ENCODE measurements at places on chromosomes 11 and 22.
A peak's percentile ranks its signal among the peaks of the same experiment; 100 is the strongest.

GRCh38 chr11:65436412-65437032 lies 13.9 kb downstream of the NEAT1 start:
- DNase-seq: peak; percentile 33

DNA sequence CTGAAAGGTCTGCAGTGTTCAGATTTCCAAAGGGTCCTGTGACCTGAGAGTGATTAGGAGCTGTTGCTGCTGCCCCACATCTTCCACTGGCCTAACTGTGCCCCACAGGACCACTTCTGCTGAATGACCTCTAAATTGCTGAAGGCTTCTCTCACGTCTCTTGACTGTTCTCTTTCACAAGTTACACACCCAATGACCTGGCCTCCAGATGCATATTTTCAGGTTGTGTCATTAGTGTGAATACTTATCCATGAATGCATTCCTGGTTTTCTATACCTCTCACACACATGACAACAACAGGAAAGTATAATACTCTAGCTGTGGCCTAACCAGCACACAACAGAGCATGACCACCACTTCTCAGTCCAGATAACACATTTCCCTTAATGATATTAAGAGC lies 15.4 kb downstream of the PRR14L start:
- DNase-seq: peak; percentile 85

DNA sequence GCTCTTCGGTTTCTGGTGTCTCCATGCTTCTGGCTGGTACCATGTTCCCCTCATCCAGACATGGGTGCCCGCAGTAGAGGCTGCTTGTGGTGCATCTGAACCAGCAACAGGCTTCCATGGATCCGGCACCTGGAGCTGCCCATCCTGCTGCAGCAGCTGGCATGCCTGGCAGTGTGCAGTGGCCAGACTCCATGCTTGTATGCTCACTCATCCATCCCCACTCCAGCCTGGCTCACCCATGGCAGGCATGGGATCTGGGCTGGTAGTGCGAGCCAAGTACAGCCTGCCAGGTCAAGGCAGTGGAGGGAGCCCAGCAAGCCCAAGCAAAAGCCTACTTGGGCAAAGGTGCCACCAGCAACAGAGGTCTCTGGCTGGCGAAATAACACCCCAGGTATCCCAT lies 6.2 kb upstream of the OR5W2 start:
- DNase-seq: no peak

DNA sequence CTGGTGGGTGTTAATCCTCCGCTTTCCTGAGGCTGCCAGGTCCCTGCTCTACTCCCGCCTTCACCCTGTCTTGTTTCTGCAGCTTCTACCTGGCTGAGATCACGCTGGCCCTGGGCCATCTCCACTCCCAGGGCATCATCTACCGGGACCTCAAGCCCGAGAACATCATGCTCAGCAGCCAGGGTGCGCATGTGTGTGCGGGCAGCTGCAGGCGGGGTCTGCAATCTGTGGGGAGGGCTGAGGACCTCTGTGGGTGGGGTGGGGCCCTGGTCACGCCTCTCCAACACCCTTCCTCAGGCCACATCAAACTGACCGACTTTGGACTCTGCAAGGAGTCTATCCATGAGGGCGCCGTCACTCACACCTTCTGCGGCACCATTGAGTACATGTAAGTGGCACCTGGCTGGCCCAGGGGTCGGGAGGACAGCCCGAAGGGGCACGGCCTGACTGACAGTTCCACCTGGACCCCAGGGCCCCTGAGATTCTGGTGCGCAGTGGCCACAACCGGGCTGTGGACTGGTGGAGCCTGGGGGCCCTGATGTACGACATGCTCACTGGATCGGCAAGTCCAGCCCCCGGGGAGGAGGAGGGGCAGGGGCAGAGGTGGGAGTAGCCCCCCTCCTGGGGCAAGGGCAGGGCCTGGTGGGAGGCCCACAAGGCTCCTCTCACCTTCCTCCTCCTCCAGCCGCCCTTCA lies 4.5 kb downstream of the RPS6KB2 start:
- no peak for DNase-seq

GRCh38 chr11:129458756-129459535 lies 83.3 kb downstream of the BARX2 start:
- DNase-seq: no peak

DNA sequence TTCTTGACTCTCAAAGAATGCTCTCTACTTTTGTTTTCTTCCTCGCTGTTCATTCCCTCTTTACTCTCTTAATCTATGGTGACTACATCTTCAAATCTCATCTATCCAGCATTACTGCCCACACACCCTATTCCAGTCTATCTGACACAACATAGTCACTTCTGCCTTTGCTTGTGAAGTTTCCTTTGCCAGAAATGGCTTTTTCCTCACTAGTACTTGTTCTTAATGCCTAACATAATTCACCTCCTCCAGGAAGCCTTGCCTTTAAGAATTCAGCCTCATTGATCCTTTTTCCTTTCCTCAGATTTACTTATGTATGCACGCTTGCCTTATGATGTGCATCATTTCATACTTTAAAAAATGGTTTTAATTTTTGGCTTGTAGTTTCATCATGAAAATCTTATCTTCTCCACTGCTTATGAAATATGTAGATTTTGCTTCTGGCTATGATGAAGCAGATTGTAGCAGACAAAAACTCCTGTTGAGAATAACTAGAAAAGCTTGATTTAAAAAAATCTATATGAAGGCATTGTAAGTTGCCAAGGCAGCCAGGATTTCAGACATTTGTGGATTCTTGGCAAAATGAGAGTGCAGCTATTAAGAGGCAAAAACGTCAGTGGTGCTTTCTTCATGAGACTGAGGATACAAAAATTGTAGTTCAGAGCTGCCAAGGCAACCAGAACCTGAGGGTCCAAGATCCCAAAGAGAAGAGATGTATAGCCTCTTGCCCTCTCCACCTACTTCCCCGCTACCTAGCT lies 31.8 kb downstream of the RNF169 start:
- DNase-seq: peak; percentile 2

GRCh38 chr11:67435031-67435726 lies 2.3 kb downstream of the PTPRCAP start:
- DNase-seq: no peak

- DNase-seq: no peak
Measured at GRCh38 chr11:73047773-73048371, 94.2 kb downstream of the FCHSD2 start.

All from iris pigment epithelial cell (primary cell).